ENCODE measurements at places on chromosomes 1 and 21. TPM values are rescaled to one million over a fixed set of nuclear protein-coding genes. Genes with fewer than 3 reads are reported as not detected.

The C1orf216 gene
- 4.7 TPM for total RNA-seq

DNA sequence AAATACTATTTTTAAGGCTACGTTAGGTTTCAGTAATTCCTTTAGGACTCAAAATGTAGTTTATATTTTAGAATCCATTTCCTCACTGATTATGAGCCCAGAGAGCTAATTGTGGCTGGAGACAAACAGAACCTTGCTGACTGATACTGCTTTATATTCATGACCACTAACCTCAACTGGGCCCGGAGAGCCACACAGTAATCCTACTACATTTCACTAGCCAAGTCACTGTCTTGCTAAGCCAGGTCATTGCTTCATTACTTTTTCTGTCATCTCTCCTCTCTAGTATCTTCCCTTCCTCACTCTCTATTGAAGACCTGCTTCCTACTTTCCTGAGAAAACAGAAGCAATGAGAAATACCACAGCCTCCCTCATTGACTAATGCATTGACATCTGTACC is 24.7 kb downstream of the IL23R start:
- no peaks in the 10 kb centered on the region for H3K27me3 ChIP-seq
- H3K27ac ChIP-seq: no peak overlapping the region
- no peak overlapping the region for H3K4me3 ChIP-seq
- no peak for DNase-seq

The RCOR3 gene
- total RNA-seq: 84.8 TPM

DNA sequence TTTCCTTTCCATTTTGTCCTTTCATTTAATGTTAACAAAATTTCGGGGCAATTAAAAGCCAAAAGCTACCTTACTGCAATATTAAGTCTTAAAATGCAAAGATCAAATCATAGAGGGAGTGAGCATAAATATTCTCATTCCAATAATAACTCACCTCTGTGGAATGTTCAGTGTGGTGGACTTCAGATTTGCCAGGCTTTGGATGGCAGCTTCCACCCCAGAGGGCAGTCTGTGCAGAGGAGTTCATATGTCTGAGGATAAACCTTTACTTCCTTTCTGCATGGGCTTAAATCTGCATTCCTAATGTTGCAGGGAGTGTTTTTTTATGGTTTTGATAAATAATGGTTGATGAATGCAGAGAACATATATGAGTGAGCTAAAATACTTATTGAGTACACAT is 16.3 kb downstream of the KIAA0040 start:
- H3K36me3 ChIP-seq: peaks cover 75% of the 10 kb centered on the region
- no peaks in the 10 kb centered on the region for H3K27me3 ChIP-seq
- DNase-seq: no peak
- H3K4me1 ChIP-seq: peaks cover 72% of the 10 kb centered on the region
